GM23248 (cell line): ENCODE measurements at places on chromosomes 2 and 18.
A peak's percentile ranks its signal among the peaks of the same experiment; 100 is the strongest.

GRCh38 chr18:26040051-26040656 is 50.3 kb downstream of the SS18 start:
- DNase-seq = no peak

DNA sequence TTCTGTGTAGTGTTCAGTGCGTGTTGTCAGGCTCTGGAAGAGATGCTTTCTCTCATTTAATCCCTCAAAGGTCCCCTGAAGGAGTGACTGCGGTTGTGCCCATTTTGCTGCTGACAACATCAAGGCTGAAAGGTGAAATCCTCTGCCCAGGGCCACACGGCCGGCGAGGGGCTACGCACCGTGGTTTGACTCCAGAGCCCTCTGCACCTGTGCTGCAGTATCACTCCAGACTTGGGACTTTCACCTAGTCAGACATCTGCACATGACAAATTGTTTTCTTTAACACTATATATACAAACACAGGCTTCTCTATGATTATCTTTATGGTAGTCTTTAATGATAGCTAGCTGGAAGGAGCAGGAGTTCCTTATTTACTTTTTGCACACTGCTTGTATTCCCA is 90.2 kb downstream of the ARMC9 start:
- DNase-seq = no peak

GRCh38 chr2:42163444-42164045 is 5.6 kb upstream of the EML4 start:
- no peak for DNase-seq

DNA sequence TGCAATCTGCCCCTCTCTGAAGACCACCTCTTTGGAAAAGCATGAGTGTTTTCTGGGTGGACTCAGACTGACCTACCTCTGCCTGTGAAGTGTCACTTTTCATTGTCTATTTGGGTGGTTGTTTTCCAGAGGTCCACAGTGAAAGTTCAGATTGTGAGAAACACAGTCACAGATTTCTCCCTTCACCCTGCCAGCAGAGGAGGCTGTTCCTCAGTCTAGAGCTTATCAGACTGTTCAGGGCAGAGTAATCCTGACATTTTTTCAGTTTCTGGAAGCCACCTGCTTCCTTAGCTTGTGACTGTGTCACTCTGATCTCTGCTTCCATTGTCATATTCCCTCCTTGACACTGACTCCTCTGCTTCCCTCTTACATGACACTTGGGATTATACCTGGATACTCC is 55.4 kb upstream of the RMP24 start:
- no peak for DNase-seq

GRCh38 chr18:22447792-22448191 is 30.1 kb upstream of the CTAGE1 start:
- no peak for DNase-seq

DNA sequence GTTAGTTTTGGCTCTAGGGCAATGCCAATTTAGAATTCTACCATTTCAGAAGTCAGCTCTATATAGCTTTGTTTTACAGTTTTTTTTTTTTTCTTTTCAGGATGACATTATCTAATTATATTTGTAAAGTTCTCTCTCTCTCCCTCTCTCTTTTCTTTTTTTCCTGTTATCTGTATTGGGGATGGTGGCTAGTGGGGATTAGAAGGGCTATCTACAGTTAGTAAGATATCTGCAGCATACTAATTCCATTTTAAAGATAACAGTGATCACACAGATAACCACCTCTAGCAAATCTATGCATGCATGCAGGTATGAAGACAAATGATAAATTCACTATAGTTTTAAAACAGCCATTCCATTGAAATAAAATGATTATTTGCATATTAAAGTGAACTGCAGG is 438.9 kb downstream of the ERBB4 start:
- DNase-seq = no peak

DNA sequence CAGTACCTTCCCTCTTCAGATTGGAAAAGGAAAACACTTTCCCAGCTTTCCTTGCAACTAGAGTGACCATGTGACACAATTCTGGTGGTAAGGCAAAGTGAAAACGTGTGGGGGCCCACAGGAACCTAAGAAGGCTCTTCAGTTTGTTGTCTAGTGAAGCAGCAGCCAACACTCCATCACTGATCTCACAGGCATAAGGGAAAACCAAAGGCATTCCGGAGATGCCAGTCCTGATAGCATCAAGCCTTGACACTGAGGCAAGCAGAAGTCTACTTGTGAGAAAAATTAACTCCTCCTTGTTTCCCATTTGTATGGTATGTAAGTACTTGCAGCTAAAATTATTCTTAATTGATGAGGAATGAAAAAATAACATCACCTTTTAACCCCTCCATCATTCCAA is 88.3 kb downstream of the ETAA1 start:
- peak; percentile 4 for DNase-seq

GRCh38 chr2:56729212-56729611 is 545.4 kb downstream of the CCDC85A start:
- peak; percentile 44 for DNase-seq

DNA sequence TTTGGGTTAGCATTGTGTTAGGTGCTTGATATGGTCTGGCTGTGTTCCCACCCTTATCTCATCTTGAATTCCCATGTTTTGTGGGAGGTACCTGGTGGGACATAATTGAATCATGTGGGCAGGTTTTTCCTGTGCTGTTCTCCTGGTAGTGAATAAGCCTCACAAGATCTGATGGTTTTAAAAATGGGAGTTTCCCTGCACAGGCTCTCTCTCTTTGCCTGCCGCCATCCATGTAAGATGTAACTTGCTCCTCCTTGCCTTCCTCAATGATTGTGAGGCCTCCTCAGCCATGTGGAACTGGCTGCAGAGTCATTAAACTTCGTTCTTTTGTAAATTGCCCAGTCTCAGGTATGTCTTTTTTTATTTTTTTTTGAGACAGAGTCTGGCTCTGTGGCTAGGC is 2.8 kb downstream of the MSH2 start:
- no peak for DNase-seq

GRCh38 chr2:127674241-127675209 is 805 bp downstream of the LIMS2 start:
- peak; percentile 68 for DNase-seq

DNA sequence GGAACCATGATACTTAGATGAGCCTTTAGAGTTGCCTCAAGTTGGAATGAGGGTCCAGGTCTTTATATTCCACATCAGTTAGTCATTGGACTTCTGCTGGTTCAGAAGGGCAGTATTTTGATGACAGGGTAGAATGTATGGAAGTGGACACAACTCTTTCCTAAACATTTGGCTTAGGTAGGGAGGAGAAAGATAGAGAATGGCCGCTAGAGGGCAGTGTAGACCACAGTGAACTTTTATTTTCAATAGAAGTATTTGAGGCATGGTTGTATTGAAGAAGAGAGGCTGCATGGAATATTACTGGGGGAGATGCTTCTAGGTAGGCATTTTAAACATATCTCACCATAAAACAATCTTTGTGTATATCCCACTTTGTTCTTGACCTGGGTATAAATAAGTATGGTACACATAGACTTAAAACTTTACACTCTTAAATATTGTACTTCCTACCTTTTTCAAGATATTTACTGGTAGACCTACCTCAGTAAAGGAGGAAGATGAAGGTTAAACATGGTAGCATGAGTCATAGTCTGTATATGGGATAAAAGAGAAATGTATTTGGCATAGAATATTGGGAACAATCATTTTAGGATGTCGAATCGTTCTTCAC is 497.6 kb upstream of the FAM98A start:
- DNase-seq = peak; percentile 60

DNA sequence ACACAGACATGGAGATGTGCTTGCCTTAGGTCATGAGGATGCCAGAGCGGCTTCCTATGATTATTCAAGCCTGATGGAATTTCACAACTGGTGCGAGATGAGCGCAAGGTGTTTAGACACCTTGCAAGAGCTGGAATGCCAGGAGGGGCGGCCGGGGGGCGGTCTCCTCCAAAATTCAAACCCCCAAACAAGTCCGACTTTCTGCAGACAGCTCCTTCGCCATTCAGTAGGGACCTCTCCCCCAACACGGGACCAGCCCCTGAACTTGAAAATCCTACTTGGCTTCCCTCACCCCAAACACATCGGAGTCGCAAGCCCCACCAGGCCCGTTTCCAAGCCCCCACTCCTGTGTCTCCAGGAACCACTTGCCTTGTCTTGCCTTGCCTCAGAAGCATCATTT is 64.8 kb upstream of the ID2 start:
- no peak for DNase-seq

- no peak for DNase-seq
Measured at GRCh38 chr18:14015416-14015815, 100.1 kb upstream of the MC2R start.

DNA sequence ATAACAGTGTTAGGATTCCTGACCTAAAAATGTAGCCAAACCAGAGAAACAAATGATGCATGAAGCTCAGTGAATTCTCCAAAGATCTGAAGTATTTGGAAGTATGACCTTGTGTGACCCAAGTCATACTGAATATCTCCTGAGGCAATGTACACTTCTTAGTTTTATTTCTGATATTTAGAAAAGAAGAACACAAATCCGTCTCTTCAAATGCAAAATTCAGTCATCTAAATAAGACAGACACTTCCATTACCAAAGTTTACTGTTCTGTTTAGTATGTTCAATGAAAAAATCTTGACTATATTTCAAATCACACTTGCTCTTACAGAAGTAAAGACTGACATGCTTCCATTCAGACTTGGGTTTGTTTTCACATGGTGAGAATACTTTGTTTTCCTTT is 495.7 kb downstream of the RIT2 start:
- DNase-seq = no peak

DNA sequence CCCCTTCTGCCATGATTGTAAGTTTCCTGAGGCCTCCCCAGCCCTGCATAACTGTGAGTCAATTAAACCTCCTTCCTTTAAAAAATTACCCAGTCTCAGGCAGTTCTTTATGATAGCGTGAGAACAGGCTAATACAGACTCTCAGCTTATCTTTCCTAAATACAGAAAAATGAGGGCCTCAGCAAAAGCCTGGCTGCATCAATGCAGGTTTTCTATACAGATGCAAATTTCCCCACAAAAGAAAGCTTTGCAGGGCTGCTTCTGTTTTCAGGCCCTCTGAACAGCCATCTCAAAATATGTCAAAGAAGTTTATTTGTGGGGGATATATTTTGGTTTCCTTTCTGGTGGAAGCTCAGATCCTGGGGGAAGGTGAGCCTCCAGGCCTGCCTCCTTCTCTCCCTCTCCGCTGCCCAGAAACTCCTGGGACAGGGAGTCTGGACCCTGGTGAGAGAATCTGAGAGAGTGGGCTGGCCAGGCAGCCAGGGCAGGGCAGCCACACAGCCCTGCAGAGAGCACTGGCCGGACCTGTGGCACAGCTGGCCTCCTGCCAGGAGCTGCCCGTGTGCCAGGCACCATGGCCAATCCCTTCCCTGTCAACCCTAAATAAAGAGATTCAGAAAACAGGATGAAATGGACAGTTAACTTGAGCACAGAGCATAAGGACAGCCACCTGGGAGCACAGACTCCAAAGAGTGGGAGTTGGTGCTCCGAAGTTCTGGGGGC is 21.6 kb upstream of the AGXT start:
- no peak for DNase-seq

GRCh38 chr2:227366769-227367426 is 12.2 kb downstream of the TM4SF20 start:
- DNase-seq = peak; percentile 94

GRCh38 chr18:2396162-2396505 is 175.2 kb downstream of the METTL4 start:
- no peak for DNase-seq

DNA sequence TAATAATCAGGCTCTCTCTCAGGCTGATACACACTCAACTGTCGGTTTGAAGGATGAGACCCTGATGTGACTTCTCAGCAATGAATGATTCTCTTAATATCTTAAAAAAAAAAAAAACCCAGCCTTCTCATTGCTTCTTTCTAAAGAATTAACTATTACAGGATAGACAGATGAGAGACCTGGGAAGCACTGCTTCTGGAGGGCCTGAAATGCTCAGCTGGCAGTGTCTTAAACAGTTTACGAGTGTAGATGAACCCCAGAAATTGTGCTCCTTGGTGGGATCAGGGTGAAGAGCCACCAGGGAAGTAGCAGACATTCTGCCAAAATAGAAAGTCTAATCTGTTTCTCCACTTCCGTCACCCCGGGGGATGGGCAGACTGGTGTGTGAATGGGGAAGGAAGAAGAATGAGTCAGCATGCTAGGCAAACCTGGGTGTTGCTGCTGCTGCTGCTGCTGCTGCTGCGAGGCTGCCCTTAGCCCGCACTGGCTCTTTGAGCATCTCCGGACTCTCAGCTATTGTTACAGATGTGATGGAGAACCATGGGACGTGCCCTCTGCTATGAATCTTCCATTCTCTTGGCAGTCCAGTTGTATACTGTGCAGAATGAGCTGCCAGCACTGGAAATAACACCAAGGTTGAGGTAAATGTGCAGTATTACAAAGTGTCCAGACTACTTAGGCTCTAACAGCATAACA is 158.4 kb downstream of the SETBP1 start:
- peak; percentile 69 for DNase-seq

GRCh38 chr2:238615187-238615586 is 188.5 kb downstream of the ASB1 start:
- no peak for DNase-seq

DNA sequence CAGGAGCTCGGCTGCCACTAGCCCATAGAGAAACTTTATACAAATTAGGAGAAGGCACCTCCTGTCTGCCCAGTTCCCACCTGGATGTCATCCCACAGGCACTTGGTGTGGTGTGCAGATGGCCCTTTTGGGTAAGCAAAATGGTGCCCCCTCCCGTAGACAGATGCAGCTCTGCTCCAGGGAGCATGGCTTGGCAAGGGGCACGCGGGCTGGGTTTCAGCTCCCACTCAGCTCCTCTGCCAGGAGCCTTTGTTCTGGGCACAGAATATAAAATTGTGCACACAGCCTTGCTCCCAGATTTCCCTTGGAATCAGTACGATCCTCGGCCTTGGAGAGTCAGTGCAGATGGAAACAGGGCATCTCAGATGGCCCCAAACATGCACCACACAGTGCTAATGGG is 20.3 kb upstream of the KCNF1 start:
- DNase-seq = no peak

GRCh38 chr2:129396980-129397599 is 582.4 kb upstream of the RAB6C start:
- peak; percentile 38 for DNase-seq

GRCh38 chr18:49898421-49898820 is 85.1 kb upstream of the ACAA2 start:
- DNase-seq = peak; percentile 73

DNA sequence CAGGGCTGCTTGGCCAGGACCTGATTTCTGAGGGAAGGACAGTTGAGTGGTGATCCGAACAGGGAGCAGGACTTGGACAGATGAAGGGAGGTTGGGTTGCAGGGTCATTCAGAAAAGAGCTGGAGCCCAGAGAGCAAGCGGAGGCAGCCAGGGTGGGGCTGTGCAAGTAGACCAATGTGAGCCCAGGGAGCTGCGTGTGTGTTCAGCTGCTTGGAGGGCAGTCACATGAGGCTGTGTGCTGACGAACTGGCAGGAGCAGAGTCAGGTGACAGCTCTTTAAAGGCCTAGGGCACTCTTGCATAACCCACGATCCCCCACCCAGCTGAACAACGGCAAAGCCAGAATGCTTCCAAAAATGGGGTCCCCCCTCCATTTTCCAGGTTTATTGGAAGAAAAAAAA is 4.6 kb upstream of the MLPH start:
- peak; percentile 75 for DNase-seq

GRCh38 chr2:40642237-40642636 is 190.3 kb upstream of the SLC8A1 start:
- DNase-seq = peak; percentile 2
